ENCODE measurements at places on chromosomes 13 and 19.

DNA sequence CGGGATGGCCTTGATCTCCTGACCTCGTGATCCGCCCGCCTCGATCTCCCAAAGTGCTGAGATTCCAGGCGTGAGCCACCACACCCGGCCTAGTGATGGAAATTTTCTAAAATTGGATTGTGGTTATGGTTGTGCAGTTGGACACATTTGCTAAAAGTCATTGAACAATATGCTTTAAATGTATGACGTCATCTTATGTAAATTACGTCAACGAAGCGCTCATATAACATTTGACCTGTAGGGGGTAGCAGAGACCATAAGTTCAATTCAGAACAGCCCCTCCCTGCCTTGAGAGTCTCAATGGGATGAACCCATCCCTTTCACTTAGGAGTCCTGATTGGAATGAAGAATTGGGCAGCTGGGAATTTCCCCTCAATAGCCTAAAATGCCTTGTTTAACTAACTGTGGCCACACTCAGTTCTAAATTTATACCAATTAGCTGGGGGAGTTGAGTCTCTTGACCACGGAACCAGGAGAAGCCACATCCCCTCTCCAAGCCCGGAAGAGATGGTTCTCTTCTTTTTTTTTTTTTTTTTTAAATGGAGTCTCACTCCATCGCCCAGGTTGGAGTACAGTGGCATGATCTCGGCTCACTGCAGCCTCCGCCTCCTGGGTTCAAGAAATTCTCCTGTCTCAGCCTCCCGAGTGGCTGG is 15.2 kb upstream of the TLE6 start:
- DNase-seq: peak; percentile 61

GRCh38 chr19:9054765-9055164 is 32.1 kb upstream of the OR1M1 start:
- no peak for DNase-seq

DNA sequence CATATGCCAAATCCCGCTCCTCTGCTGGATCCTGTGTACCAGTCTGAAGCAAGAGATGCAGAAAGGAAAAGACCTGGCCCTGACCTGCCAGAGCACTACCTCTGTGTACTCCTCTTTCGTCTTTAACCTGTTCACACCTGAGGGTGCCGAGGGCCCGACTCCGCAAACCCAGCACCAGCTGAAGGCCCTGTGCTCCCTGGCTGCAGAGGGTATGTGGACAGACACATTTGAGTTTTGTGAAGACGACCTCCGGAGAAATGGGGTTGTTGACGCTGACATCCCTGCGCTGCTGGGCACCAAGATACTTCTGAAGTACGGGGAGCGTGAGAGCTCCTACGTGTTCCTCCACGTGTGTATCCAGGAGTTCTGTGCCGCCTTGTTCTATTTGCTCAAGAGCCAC is 22.1 kb downstream of the NLRP4 start:
- no peak for DNase-seq

- DNase-seq: no peak
Measured at GRCh38 chr13:71327266-71327665, 539.7 kb downstream of the DACH1 start.

DNA sequence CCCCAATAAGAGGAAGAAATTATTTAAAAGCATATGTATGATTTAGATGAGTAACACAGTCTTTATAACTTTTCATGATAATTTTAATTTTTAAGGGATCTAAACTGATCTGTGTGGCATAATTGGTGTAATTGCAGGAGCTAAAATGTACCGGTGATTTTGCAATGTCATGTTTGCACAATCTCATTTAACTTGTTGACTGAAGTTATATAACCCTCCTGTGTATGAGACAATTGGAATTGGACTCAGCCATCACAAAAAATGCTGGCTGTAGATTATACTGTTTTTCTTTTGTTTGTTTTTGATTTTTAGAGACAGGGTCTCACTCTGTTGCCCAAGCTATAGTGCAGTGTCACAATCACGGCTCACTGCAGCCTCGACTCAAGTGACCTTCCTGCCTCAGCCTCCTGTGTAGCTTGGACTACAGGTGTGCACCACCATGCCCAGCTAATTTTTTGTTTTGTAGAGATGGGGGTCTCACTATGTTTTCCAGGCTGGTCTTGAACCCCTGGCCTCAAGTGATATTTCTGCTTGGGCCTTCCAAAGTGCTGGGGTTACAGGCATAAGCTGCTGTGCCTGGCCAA is 26.1 kb downstream of the FGF9 start:
- no peak for DNase-seq

DNA sequence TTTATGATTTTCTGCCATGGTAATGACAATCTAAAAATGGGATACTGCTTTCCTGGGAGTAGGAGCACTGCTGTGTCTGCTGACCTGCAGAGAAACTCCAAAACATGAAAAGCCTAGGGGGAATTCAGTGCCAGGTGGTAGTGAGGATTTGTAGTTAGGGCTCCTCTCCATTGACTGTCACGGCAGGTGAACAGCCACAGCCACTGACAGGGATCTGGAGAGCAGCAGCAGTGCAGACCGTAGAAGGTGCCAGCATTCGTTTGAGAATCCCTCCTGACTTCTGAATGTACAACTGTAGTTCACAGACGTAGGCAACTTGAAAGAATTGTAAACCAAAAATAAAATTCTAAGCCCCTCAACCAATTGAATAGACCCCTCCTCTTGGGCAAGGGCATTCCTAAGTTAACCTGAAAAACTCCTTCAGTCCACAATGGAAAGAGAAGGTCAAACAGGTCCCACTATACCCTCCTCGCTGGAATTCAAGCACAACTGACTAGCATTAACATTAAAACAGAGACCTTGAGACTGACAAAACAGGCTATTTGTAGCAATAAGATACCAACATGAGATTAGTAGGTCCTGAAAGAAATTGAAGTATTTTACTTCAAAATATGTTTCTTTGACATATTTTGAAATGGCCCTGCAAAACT is 1328.8 kb downstream of the OLFM4 start:
- DNase-seq: no peak

- no peak for DNase-seq
Measured at GRCh38 chr13:27440408-27440807, 10.0 kb downstream of the MTIF3 start.

GRCh38 chr19:3544742-3545668 is 6.0 kb downstream of the TEKTIP1 start:
- peak; percentile 89 for DNase-seq

Data from nephron progenitor cell (in vitro differentiated cells).